ENCODE measurements at places on chromosomes 7 and 10.

DNA sequence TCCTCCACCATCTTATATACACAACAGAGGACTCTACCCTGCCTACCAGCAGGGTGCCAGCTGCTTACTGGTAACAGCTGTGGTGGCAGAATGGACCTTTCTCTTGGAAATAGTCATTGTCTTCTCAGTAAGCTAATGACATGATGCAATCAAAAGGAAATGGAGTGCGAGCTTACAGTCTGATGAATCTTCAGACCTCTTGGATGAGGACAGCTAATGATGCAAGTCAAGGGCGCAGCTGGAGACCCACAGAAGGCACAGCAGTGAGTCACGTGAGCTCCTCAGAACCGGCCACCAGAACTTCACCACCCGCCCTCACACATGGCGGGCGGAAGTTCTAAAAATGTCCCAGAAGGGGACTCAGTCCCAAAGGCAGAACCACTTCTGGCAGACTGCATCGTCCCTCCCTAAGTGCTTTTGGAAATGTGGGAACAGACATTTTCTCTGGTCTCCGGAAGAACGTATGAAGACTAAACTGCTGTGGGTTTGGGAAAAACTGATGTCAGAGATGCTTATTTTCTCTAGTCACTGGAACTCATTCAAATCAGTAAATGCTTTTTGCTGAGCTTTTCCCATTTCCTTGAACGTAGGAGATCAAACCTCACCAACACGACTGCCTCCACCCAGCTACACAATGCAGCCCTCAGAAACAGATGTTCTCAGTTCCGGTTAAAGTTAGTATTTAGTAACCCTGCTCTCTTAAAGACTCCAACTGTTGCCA, 96.4 kb downstream of the FAS start:
- no peak for DNase-seq

GRCh38 chr7:156549636-156550035, 90.9 kb upstream of the RNF32 start:
- DNase-seq = no peak

- no peak for DNase-seq
These were observed 132.1 kb downstream of the MACC1 start for GRCh38 chr7:20085086-20085485.

GRCh38 chr7:48048113-48048512, 12.8 kb downstream of the C7orf57 start:
- DNase-seq = no peak

DNA sequence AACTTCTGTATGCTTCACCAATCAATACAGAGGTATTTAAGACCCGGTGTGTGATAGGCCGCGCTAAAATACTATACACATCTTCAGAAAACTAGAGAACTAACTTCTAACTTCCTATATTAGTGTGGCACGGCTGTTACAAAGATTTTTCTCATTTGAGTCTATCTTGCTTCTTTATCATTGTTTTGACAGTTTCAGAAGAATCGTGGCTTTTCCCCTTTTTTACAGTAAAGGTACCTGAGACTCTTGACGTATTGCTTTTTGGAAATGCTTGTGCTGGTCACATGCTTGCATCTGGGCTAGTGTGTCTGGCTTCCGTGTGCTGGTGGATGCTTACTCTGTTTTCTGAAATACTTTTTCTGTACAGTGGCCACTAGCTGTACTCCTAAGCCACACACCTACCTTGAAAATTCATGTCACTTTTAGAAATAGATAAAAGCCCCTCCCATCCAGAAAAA, 12.7 kb downstream of the IKZF1 start:
- peak; percentile 87 for DNase-seq

- DNase-seq = peak; percentile 21
These were observed 23.6 kb upstream of the PFKP start for GRCh38 chr10:3043512-3044368.

- no peak for DNase-seq
These were observed 18.5 kb upstream of the CHCHD1 start for GRCh38 chr10:73763343-73763742.

DNA sequence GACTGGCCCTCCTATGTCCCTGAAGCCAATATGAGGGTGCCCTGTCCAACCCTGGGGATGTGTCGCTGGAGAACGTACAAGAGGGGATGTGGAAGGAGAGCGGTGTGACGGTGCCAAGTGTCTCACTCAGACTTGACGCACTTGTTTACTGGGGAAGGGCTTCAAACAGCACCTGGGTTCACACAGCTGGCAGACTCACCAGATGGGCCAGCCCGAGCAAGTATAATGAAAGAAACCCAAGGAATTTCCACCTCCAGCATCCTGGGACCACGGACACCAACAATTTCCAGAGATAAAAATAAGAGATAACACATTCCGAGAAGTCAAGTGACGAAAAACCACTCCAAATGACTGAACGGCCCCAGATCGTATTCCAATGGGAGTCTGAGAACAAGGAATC, 5.3 kb downstream of the ATP5MF start:
- no peak for DNase-seq

DNA sequence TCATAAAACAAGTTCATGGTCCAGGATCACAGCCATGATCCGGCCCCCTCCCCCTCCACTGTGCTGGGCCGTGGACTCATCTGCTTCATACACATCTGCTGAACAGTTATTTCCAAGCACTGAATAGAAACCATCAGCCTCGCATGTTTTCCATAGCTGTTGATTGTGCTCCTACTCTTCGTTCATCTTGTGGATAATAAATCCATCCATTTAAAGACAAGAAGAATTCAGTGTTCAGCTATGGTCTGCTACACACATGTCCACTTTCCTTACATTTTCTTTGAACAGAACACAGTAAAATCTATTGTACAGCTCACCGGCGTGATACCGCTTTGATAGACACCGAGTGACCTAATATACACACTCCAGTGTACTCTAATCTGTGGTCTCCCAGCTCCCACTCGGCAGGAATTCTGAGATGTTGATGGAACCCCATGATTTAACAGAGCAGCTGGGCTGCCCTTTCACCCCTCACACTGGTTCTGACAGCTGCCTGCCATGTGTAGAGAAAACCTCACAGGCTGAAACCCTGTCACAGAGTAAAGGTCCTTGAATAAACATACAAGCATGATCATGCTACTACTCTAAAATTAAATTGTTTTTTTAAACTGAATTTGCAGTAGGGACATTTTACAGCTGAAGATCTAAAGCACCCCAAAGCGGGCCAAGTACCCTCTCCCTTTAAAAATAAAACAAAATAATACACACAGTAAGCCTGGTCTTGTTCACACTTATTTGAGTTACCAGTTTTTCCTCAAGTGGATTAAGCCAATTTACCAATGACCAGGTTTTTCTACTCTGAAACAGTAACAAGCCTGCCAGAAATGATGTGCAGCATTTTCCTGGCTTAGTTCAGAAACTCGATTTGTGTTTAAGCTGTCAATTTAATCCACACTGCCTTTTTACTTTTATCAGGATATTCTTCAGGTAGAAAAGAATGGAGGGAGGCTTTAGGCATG, 95.1 kb upstream of the FZD1 start:
- no peak for DNase-seq

DNA sequence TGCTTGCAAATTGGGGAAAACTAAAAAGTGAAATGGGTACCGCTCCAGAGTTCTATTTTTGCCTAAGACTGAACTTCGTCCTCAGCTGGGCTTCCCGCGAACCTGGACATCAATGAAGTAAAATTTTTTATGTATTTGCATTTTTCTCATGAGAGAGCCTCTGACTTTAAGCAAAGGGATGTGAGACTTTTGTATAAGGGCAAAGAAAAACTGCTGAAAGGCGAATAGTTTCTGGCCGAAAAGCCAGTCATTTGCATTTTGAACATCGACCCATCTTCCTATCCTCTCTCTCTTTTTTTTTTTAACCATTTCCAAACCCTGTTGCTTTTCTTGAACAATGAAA, 573 bp downstream of the PMPCB start:
- DNase-seq = peak; percentile 4

- no peak for DNase-seq
These were observed 77.7 kb upstream of the FAM3C start for GRCh38 chr7:121473645-121474300.

DNA sequence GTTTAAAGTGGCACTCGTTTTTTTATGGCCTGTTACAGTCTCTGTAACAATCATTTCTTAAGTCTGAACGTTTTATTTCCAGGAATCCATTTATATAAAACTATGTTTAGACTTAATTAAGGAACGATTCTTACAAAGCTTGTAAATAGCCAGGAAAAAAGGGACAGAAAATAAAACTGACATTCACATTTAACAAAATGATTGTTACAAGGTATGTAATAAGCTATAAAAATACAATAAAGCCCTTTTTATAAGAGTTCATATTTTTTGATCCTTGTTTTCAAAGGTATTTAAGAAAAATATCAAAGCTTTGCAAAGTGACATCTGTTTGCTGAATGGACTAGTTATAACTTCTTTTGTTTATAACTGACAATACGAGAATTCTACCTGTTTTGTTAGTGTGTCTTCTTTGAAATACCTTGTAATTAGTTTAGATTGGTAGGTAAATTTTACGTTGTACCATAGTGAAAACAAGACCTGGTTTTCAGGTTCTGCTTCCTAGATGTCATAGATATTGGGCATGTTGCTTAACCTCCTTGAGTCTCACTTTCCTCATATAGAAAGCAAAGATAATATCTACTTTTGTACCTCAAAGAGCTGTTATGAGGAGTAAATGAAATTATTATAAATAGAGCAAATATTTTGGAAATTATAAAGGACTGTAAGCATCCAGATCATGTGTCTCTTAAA, 25.8 kb downstream of the BTRC start:
- DNase-seq = no peak

DNA sequence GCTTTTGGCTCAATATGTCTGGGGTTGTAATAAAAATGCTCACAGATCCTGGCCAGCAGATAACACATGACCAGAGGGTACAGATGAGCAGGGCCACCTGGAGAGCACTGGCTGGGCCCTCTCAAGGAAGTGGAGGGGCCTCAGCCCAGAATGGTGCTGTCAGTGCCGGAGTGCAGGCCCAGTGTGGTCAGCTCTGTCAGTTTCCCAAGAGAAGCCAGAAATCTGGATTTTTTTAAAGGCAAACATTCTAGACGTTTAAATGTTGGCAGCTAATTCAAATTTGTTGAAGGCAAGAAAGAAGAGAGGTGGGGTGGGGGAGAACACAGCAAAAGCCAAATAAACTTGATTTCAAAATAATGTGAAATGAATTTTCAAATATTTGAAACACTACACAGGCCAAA, 2.0 kb downstream of the C10orf105 start:
- DNase-seq = no peak

DNA sequence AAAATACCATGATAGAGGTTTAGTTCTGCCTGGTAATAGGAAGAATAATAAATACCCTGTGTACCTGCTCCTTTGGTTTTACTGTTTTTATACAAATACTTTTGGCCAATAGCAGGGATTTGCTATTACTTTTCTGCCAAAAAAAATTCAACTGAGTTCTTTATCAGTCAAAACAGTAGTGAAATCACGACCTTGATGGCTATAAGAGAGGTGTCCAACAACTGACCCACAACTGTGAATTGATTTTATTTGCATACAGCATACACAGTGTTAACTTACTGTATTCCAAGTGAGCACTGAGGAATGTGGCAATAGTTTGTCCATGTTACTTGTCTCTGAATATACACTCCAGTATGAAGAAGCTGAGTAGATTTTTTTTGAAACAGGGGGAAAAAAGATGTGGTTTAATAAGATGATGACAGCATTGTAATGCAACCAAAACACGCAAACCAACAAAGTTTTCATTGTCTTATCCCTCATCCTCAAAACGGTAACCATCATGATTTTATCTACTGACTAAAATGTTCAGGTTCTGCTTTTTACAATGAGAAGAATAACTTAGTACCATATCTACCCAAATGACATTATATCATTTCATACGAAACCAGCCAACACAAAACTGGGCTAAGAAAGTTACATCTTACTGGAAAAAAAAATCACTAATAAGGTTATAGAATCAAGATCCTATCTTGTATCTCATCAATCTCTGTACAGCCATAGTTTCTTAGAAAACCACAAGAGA, 63.3 kb downstream of the GSAP start:
- peak; percentile 56 for DNase-seq

DNA sequence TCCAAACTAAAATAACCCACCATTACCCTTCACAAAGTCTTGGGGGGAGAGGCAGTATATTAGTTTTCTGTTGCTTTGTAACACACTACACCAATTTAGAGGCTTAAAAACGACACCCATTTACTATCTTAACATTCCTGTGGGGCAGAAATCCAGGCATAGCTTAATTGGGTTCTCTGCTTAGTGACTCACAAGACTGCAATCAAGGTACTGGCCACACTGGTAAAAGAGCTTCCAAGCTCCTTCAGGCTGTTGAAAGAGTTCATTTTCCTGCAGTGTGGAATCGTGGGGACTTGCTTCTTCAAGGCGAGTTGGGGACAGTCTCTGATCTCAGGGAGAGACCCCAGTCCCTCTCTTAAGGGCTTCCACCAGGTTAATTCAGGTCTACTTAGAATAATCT, 139.1 kb downstream of the XPNPEP1 start:
- no peak for DNase-seq

GRCh38 chr10:133030781-133031180, 56.9 kb upstream of the ADGRA1 start:
- DNase-seq = no peak

Data from central memory CD4-positive, alpha-beta T cell (primary cell).